ENCODE measurements at places on chromosomes 3 and 15.
A peak's percentile ranks its signal among the peaks of the same experiment; 100 is the strongest.

- no peak for DNase-seq
Measured at GRCh38 chr3:112247900-112248299, 46.1 kb downstream of the SLC9C1 start.

- DNase-seq, result no peak
Measured at GRCh38 chr3:126102530-126102951, 18.6 kb upstream of the SLC41A3 start.

DNA sequence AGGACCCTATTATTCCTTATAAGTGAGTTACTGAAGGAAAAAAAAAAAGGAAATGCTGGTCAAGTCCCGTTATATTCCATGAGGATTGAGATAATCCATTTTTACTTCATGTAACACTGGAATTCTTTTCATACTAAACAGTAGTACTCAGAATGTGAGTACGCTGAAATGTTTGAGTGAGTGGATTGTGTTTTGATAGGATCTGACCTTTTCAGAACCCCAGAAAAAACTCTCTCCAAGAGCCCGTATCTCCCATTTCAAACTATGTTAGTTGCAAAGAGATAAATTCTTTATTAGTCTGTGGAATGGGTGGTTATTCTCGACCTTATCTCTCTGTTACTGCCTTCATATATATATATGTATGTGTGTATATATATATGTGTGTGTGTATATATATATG, 2.5 kb upstream of the LPP start:
- no peak for DNase-seq

GRCh38 chr15:73265536-73266153, 103.1 kb downstream of the HCN4 start:
- DNase-seq, result peak; percentile 58

- DNase-seq, result no peak
Measured at GRCh38 chr3:32373276-32373675, 18.4 kb upstream of the CMTM7 start.

GRCh38 chr15:47188758-47189507, 528.4 kb upstream of the SEMA6D start:
- DNase-seq, result no peak

GRCh38 chr15:36579792-36580431, 486 bp downstream of the CDIN1 start:
- peak; percentile 19 for DNase-seq

GRCh38 chr3:188687389-188687788, 484.4 kb upstream of the TPRG1 start:
- no peak for DNase-seq

- DNase-seq, result no peak
Measured at GRCh38 chr15:47885920-47886319, 168.6 kb downstream of the SEMA6D start.

DNA sequence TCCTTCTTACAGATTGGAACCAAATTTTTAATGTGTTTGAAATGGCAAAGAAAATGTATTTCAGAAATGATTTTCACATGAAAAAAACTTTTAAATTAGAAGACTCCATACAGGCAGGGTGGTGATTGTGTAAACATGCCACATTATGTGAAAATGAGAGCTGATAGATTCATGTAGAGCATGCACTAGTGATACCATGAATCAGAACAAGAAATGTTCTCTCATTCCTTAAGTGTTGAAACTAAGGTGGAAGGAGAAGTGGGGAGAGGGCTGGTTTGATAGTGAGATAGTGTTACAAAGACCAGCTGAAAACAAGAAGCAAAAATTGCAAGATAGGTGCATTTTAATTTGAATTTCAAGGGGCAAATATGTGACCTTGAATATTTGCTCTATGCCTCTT, 100.3 kb downstream of the CCNL1 start:
- no peak for DNase-seq

DNA sequence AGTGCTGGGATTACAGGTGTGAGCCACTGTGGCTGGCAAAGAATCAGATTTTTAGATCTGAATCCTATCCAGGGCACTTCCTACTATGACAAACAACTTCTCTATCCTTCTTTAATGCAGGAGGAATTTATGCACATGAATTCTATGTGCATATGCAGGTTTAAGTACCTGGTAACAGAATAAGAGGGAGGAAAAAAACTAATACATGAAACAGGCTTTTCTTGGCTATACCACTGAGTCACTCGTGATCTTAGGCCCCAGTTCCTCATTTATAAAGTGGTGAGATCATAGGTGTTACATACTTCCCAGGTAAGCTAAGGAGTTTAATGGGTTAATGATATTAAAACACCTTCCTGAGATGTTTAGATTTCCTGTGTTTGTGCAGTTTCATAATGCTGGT, 108.2 kb downstream of the TP63 start:
- DNase-seq, result no peak

DNA sequence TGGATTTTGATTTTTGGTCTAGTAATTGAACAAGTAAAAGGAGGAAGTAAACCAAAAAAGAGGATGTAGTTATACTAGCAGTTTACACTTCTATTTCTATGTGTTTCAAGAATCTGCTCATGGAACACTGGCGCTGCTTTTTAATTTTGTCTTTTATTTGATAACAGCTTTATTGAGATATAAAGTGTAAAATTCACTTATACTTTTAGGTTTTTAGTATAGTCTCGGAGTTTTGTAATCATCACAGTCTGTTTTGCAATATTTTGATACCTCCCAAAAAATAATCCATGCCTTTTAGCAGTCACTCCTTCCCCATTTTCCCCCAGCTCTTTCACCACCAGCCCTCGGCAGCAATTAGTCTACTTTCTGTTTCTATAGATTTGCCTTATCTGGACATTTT, 18.0 kb downstream of the UBE2E2 start:
- no peak for DNase-seq

DNA sequence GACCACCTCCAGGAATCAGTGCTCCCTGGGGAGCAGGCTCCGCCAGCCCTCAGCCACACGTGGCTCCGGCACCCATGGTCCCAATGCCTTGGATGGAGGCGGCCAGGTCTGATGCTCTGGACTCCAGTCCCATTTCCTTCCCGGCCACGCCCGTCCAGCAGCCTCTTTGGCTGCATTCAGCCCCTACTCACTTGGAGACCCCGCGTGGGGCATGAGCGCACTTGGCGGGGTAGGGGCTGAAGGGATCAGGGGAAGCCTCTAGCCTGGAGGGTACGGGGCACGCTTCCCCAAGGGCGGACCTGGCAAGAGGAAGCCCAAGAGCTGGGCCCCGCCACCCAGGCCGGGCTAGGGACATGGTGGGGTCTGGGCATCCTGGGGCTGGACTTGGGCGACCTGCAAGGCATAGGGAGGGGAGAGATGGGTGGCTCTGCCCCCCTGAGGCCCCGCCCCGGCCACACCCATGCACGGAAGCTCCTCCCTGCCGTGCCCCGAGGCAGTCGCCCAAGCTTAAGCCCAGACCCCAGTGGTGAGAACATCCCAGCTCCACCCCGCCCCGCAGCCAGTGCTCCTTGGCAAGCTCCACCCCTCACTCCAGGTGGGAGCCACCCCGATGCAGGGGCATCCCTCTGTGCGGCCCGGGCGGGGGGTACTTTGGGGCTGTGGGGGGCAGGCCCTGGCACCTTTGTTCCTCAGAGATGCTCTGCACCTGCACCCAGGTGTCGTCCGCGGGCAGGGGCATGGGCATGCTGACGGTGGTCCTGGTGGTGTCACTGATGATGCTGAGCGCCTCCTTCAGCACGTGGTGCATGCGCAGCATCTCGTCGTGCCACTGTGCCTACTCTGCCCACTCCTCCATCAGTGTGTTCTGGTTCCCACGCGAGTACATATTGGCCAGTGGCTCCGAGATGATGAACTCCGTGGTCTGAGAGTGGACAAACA, 163.5 kb downstream of the GOLGA6L4 start:
- no peak for DNase-seq

GRCh38 chr3:132592216-132592615, 4.9 kb upstream of the ACKR4 start:
- no peak for DNase-seq

- DNase-seq, result no peak
Measured at GRCh38 chr3:65993134-65993900, 45.4 kb downstream of the MAGI1 start.

- no peak for DNase-seq
Measured at GRCh38 chr15:52013151-52013791, 5.7 kb upstream of the MAPK6 start.

GRCh38 chr3:196920733-196921132, 21.6 kb downstream of the NCBP2 start:
- DNase-seq, result no peak

- DNase-seq, result no peak
Measured at GRCh38 chr3:109257269-109257668, 59.0 kb downstream of the DPPA2 start.

DNA sequence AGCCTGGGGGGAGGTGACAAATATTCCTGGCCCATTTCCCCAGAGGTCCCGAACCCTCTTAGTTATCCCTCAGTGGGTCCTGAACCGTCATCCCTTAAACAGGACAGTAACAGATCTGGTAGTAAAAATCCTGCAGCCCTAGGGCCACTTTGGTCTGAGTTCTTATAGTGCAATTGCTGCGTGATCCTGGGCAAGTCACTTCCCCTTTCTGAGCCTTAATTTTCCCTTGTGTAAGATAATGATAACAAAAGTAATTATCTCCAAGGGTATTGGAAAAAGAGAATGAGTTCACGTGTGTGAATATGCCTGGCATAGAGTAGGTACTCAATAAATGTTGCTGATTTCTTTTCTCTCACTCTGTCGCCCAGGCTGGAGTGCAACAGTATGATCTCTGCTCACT, 2.9 kb upstream of the JAGN1 start:
- DNase-seq, result no peak

- DNase-seq, result no peak
Measured at GRCh38 chr15:62357431-62357830, 192.3 kb upstream of the C2CD4B start.

DNA sequence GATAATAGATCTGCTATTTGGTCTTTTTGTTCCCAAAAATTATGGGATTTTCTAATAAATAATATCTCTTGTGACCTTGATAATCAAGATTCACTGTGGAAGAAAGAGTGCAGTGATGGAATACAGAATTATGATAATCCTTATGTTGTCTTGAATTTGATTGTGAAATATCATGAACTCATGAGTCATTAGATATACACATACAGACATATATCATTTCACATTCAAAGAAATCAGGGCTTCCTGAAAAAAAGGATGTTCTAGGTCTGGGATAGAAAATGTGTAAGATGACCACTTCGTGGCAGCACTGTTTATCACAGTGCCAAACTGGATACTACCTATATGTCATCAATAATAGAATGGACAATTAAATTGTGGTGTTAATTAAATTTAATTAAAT, 97.7 kb downstream of the DPH6 start:
- DNase-seq, result no peak

DNA sequence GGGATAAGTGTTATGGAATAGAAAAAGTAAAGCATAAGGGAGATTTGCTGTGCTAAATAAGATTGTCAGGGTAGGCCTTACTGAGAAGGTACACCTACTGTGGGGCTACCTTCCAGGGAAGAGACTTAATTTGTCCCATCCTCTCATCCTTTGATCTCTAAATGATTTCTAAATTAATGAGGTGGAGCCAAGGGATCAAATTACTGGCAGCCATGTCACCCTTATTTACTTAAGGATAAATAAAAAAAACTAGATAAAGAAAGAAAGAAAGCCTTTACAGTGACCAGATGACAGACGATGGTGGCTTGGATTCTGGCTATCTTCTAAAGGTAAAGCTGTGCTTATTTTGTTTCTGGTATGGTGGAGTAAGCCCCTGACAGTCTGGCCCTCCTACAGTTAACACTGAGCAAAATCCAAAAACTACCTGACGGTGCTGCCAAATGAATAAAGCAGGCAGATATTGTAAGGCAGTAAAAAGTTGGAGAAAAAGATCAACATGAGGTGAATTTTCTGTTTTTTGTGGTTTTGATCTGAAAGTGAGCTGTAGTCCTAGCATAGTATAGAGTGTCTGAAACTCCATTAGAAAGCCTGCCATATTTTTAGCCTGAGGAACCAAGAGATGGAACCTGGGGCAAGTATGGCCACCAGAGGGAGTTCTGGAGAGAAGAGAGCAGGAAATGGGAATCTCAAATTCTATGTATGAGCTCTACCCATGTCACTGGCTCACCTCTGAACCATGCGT, 285.1 kb upstream of the MANF start:
- DNase-seq, result peak; percentile 41

DNA sequence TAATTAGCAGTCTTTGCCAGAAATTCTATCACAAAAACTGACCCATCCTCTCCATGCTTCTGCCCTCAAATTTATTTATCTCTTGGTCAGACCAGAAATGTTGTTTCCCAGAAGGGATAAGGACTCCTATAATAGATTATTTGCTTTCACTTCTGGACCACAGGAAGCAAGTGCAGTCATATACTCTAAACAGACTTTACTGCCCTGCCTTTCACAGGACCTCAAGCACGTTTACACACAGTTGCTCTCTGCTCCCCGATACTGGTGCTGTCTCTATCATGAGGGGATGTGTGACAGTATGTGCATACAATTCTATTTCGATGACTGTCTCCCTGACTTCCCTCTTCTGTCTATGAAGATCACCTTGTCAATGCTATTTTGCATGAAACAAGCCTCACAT, 205.5 kb upstream of the TGFBR2 start:
- no peak for DNase-seq

- peak; percentile 70 for DNase-seq
Measured at GRCh38 chr3:105367406-105368213, 901 bp downstream of the ALCAM start.

DNA sequence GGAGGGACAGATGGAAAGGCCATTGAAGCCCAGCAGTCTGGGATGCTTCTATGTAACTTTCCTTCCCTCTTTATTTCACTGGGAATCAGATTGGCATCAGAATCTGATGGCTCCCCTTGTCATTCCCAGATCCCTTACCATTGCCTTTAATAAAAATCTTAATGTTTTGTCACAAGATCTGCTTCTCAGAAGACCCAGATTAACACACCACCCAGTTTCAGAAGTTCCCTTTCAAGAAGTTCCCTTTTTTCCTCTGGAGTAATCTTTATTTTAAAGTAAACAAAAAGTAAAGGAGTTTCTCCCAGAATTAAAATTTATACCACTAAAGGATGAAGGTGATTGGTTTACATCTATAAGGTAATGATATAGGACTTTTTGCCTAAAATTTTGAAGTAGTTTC, 76.4 kb downstream of the UBR1 start:
- DNase-seq, result no peak

GRCh38 chr15:67400890-67401289, 120.0 kb upstream of the C15orf61 start:
- no peak for DNase-seq

GRCh38 chr3:144394032-144394431, 422.4 kb downstream of the DIPK2A start:
- DNase-seq, result no peak

- DNase-seq, result no peak
Measured at GRCh38 chr15:43763819-43764446, 12.8 kb downstream of the ELL3 start.
